ENCODE measurements at places on chromosomes 7 and 10.

DNA sequence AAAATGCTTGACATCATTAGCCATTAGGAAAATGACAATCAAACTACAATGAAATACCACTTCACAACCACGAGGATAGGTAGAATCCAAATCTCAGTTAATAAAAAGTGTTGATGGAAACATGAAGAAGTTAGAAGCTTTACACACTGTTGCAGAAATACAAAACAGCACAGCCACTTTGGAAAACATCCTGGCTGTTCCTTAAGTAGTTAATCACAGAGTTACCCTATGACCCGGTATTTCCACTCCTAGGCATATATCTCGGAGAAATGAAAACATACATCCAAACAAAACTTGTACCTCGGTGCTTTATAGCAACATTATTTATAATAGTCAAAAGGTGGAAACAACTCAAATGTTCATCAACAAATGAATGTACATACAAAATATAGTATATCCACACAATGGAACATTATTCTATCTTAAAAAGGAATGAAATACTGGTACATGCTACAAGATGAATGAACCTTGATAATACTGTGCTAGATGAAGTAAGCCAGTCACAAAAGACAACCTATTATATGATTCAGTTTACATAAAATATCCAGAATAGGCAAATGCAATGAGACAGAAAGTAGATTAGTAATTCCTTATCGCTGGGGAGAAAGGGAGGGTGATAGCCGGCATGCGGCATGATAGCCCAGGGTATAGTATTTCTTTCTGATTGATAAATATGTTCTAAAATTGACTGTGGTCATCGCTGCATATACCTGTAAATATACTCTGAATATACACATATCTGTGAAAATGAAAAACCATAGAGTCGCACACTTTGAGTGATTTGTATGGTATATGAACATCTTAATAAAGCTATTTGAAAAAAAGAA is 1.9 kb downstream of the VWDE start:
- no peak for DNase-seq

DNA sequence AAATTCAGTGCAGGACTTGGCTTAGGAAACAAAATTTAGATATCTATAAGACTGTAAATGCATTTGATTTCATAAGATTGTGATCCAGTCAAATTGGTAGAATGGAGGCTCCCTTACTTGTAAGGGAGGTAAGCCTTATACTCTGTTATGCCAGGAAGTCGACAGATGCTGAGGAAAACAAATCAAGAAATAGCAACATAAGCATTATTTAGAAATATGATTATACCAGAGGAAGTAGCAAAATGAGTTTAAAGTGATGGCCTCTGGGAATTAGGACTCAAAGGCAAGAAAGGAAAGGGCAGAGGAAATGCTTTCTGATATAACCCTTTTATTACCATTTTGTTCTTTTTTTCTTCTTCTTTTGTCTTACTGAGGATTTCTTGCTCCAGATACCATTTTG is 40.5 kb upstream of the MTPAP start:
- no peak for DNase-seq

- no peak for DNase-seq
Observed at GRCh38 chr7:126378642-126379041, 874.1 kb downstream of the GRM8 start.

GRCh38 chr7:90222811-90223725 is 11.5 kb downstream of the STEAP2 start:
- DNase-seq, result no peak

GRCh38 chr7:36979810-36980248 is 255.5 kb upstream of the AOAH start:
- no peak for DNase-seq

DNA sequence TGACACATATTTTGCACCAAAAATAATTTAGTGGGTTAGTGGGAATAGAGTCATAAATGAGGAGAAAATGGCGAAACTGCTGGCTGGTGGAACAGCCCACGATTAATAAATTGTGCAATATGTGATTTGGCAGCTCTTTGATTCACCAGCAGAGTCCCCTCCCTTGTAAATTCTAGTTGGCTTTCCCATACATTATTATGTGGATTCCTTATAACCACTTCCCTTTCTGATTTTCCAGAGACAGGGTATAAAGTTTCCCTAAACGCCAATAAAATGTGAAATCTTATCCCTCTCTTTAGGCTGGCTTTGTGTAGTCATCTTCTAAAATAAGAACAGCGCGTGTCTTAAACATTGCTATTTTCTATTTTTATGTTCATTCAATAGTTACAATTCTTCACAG is 149.4 kb upstream of the FERD3L start:
- no peak for DNase-seq

- DNase-seq, result no peak
Observed at GRCh38 chr10:62335326-62335725, 38.8 kb upstream of the ZNF365 start.

DNA sequence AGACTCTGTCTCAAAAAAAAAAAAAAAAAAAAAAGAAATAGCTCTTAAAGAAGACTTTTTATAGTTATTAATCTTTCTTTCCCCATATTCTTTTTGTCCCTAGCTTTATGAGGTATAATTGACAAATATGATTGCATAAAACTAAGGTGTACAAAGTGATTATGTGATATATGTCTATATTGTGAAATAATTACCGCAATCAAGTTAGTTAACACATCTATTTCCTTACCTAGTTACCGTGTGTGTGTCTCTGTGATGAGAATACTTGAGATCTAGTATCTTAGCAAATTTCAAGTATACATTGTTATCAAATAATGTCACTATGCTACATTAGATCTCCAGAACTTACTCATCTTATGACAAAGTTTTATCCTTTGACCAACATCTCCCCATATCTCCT is 30.7 kb upstream of the UBN2 start:
- no peak for DNase-seq
